ENCODE measurements at places on chromosomes 13 and 19.

DNA sequence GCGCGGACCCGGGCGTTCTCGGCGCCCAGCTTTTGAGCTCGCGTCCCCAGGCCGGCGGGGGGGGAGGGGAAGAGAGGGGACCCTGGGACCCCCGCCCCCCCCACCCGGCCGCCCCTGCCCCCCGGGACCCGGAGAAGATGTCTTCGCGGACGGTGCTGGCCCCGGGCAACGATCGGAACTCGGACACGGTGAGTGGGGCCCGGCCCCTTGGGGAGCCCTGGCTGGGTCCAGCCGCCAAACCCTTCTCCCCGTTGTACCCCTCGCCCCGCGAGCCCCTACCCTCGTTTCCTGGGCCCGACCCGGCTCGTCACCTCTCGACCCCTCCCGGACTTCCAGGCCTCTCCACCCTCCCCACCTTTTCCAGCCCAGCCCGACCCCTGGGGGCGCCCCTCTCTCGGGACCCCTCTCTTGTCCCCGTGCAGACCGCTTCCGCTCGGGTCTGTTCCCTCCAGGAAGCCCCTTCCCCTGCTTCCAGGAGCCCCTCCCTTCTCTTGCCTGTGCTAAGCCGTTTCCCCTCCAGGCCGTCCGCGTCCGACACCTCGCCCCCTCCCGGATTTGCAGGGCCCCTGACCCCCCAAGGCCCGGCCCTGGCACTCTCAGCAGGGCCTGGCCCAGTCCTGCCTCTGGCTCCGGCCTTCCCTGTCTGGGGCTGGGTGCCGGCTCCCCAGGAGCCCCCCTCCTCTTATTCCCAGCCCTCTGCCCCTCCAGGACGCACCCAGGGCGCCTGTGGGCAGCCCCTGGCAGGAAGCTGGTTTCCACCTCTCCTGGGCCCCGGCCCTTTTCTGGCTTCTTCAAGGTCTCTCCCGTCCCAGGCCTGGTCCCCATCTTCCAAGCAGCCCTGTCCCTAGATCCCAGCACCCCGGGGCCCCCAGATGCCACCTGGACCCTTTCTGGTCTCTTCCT, 632 bp downstream of the MARK4 start:
- DNase-seq, result no peak

GRCh38 chr13:37059848-37060192, 332 bp upstream of the SUPT20H start:
- DNase-seq, result no peak

DNA sequence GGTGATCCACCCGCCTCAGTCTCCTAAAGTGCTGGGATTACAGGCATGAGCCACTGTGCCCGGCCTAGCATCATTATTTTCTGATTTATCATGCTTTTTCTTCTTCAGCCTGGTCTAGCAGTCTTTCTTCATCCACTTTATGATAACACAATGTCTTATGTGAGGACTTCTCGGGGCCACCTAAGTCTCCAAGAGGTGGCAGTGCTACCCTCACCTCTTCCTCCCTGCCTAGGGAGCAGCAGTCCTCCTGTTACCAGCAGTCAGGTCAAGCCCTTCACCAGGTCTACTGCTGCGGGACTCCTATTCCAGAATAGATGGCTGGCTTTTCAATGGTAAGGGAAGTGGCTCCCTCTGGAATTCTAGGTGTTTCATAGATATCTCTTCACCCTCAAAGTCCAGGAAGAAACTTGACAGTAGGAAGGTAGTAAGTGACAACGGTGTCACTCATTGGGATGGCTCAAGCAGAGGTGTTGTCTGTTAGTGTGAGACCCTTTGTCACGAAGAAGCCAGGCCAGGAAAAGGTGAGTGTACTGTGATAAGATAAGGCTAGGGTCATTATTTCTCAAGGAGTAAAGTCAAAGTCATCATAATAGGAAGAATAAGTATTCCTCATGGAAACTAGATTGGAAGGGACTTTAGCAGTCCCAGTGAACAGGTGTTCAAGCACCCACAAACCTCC, 164.0 kb downstream of the KLF5 start:
- peak; percentile 34 for DNase-seq

DNA sequence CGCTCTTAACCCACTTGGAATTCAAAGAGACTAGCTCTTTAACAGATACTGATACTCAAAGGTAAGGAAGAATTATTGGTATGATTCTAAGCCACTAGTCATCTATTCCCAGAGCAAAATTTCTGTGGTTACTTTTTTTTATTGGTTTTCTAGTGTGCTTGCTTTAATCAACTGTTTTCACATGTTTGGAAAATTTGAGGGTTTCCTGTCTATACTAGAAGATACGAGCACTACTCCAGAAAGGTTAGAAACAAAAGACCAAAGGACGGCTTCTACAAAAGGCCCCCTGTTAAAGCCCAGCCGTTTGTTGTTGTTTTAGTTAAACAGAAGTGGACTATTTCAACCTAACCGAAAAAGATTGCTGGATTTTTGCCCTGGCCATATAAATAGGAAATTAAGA, 18.5 kb upstream of the LPAR6 start:
- DNase-seq, result no peak

DNA sequence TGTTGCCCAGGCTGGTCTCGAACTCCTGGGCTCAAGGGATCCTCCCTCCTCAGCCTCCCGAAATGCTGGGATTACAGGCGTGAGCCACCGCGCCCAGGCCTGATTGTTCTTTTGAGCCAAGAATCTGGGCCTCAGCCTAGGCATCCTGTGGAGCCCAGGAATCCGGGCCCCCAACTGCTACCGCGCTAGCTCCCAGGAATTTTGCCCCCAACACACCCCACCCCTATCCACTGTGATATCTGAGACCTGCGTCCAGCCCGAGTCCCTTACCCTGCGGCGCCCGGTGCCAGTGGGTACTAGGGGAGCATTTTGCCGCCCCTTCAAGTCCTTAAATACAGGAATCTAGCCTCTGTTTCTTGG, 838 bp upstream of the MYADM start:
- DNase-seq, result no peak

- no peak for DNase-seq
These were observed 20.4 kb upstream of the ZNF536 start for GRCh38 chr19:30351774-30352173.

DNA sequence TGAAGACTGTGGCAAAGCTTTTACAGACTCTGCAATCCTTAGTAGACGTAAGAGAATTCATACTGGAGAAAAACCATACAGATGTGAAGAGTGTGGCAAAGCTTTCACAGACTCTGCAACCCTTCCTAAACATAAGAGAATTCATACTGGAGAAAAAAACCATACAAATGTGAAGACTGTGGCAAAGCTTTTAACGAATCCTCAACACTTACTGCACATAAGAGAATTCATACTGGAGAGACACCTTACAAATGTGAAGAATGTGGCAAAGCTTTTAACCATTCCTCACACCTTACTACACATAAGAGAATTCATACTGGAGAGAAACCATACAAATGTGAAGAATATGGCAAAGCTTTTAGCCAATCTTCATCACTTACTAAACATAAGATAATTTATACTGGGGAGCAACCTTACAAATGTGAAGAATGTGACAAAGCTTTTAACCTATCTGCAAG, 50.1 kb upstream of the ZNF98 start:
- no peak for DNase-seq

DNA sequence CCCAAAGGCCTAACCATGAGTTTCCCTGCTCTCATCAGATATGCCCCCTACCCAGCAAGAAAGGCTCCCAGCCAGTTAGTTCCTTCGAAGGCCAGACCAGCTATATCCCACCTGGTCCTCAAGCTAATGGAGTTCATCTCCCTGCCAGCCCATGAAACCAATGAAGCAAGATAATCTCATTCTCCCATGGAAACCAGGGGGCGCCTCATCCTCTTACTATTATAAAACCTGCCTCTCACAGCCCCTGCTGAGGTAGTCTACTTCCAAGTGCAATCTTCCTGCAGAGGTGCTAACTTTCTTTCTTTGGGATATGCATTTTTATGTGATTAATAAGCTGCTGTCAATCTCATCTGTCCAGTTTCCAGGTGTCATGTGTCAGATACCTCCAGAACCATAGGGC, 34.0 kb upstream of the ZNF573 start:
- DNase-seq, result no peak

GRCh38 chr19:2239173-2239572, 2.5 kb downstream of the SF3A2 start:
- DNase-seq, result no peak

- DNase-seq, result no peak
These were observed 816.6 kb downstream of the UQCRFS1 start for GRCh38 chr19:28396287-28396831.

DNA sequence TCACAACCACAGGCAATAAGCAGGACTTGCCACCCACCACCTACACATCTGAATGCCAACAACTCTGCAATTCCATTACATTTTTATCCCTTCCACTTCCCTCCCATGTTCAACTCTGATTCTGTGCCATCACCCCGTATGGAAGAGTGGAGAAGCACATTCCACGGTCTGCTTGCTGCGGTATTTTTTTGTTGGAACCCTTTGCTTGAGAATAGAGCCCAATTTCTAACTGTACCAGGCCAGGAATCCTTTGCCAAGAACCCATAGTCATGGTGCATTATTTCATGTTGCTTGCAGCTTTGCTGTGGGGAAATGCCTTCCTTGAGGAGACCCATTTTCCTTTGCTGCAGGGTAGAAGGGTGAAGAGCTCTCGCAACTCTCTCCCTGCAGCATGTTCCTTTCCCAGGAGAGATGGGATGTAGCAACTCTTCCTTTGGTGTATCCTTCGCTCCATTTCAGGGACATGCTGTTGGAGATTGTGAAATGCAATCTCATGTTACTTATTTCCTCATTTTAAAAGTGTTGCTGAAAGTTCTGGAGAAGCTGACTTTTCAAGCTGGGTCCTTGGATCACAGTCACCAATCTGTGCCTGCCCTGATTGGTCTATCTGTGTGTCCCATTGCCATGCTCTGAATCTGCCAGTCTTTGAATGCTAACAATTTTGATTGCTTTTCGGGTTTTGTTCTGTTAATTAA, 69.8 kb upstream of the STARD13 start:
- DNase-seq, result no peak

DNA sequence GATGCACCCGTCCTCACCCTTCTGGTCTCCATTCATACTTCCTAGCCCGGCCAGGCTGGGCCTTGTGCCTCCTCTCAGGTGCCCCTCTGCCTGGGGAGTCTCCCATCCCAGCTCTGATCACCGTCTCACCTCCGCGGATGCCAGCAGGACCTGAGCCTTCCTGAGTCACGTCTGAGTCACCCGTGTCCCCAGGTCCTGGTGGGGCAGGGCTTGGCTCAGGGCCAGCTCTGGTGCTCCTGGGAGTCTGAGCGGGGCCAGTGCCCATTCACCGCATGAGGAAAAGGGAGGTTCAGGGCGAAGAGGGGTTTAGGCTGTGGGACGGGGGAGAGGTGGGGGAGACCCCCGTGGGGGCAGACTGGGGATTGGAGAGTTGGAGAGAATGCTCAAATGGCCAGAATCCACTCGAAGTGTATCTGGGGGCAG, 593 bp downstream of the ATP8B3 start:
- peak; percentile 93 for DNase-seq

- DNase-seq, result no peak
These were observed 5.5 kb downstream of the DIRAS1 start for GRCh38 chr19:2715470-2716274.

DNA sequence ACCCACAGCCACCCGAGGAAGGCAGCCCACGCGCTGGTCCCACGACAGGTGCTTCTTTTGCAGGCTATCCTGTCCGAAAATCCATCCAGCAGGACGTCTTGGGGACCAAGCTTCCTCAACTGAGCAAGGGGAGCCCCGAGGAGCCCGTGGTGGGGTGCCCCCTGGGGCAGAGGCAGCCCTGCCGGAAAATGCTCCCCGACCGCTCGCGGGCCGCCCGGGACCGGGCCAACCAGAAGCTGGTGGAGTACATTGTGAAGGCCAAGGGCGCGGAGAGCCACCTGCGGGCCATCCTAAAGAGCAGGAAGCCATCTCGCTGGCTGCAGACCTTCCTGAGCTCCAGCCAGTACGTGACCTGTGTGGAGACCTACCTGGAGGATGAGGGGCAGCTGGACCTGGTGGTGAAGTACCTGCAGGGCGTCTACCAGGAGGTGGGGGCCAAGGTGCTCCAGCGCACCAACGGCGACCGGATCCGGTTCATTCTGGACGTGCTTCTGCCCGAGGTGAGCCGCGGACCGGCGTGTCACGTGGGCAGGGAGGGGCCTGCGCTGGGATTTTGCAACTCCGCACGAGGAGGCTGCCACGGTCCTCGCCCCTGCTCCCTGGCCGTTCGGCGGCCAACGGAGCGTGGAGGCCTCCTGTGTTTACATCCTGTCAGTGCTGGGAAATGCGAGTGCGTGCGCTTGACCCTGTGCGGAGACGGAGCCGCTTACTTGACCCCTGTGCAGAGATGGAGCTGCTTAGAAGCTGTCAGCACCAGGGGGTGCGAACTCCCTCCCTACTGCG, 12.9 kb upstream of the NDUFS7 start:
- no peak for DNase-seq

DNA sequence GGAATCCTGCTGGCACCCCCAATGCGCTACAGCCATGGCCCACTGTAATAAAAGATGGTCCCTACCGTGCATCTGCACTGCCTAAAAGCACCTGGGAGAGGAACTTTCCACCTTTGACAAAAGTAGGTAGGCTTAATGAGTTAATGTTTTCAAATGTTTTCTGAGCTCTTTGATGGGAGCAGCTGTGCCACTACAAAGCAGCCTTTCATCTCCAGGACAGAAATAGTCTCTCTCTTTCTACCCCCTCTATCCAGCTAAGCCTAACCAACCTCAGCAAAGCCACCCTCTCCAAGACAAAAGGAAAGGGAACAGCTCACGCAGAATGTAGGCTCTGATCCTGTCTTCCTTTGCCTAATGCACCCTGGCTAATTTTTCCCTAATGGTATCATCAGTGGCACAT, 560.2 kb downstream of the UQCRFS1 start:
- DNase-seq, result no peak

GRCh38 chr19:20611866-20612265, 46.3 kb upstream of the ZNF737 start:
- DNase-seq, result no peak

DNA sequence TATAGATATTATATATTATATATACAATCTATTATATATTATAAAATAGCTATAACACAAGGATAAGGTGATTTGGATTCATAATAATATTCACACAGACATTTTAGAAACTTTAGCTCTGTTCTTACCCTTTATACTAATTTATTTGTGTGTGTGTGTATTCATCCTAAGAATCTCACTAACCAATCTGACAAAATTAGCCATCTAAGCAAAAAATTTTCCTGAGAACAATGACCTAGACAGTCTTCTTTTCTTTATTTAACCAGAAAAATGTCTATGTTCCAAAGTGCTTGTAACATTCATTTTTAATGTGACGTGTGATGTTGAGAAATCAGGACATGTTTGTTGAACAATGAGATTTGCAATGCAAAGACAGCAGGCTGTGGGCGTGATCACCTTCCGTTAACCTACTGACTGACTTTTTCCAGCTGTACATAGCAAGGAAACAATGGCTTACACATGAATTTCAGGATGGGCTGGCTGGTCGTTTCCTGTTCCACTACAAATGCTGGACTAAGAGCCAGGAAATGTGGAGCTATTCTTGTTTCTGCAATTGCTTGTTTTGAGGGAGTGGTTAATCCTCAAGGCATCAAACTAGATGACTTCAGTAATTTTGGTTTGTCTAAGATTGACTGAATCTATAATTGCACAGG, 634.6 kb upstream of the ARGLU1 start:
- DNase-seq, result no peak

DNA sequence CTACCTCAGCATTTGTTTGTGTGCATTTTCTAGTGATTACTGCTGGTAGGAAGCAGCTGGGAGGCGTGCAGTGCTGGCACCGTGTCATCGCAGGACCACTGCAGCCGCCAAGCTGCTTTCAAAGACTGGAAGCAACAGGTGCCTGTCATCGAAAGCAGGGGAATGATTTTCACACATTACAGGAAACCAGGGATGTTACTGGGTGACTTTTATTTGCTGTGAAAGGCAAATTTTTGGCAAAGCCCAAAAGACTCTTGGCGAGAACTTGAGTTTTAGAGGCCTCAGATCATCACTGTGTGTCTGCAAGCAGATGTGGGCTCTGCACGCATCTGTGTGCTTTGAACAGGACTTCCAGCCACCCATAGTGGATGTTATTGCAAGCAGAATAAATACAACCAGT, 176.4 kb downstream of the FLT1 start:
- no peak for DNase-seq

All from LoVo (cell line).